ENCODE measurements at places on chromosomes 6 and 20.

- no peak for DNase-seq
Observed at GRCh38 chr20:58243653-58244410, 15.4 kb upstream of the ANKRD60 start.

DNA sequence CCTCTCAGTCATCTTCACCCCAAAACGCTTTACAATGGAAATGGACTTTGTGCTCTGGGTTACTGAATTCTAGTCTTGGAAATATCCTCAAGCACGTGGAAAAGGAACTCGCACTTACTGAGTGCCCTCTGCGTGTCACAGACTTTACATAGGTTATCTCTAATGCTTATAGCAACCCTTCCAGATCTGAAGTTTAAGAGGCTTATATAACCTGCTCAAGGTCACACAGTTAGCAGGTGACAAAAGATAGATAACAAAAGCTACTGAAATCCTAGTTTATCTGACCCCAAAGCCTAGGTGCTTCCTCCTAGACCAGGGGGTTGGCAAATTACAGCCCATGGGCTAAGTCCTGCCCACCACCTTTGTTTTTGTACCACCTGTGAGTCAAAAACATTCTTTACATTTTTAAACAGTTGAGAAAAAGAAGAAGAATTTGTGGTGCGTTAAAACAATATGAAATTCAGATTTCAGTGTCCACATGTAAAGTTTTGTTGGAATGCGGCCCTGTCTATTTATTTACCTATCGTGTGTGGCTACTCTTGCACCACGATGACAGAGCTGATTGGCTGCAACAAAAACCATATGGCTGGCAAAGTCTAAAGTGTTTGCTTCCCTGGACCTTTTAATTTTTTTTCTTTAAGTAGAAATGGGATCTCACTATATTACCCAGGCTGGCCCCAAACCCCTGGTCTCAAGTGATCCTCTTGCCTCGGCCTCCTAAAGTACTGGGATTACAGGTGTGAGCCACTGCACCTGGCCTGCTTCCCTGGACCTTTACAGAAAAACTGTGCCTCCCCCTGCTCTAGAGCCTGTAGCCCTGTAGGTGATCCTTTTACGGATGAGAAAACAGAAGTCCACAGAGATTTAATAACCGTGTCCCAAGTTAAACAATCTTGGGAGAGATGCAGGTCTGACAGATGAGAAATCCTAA is 110.2 kb upstream of the RREB1 start:
- no peak for DNase-seq

DNA sequence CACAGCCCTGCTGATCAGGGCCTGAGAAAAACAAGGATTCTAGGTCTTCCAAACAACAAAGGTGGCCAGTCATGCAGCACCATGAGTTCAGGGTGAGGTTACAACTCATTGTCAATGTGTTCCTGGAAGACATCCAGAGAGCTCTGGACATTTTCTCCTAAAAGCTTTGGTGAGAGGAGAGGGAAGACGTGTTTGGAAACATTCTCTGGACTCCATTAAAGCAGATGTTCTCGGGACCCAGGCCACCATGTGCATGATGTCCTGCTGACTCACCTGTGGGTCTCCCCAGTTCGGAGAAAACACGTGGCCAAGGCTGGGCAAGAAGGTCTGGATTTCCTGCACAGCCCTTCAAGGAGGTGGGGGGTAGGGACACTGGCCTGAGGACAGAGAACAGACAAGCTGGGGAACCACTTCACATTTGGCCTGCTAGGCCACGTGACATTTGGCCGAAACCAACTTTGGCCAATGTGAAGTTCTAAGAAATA is 61.6 kb downstream of the KCNB1 start:
- no peak for DNase-seq

DNA sequence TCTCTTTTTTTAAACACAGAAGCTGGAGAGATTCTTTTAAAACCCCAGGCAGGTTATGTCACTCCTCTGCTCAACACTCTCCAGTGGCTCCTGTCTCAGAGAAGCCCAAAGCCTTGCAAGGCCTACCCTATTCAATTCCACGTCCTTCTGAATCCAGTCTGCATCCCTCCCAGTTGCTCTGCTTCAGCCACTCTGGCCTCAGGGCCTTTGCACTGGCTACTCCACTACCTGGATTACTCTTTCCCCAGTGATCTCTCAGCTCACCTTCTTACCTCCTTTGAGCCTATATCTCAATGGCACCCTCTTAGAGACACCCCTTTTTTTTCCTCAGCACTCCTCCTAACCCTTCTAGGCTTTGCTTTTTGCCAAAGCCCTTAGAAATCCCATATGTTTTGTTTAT is 185.8 kb downstream of the CLIC5 start:
- no peak for DNase-seq

DNA sequence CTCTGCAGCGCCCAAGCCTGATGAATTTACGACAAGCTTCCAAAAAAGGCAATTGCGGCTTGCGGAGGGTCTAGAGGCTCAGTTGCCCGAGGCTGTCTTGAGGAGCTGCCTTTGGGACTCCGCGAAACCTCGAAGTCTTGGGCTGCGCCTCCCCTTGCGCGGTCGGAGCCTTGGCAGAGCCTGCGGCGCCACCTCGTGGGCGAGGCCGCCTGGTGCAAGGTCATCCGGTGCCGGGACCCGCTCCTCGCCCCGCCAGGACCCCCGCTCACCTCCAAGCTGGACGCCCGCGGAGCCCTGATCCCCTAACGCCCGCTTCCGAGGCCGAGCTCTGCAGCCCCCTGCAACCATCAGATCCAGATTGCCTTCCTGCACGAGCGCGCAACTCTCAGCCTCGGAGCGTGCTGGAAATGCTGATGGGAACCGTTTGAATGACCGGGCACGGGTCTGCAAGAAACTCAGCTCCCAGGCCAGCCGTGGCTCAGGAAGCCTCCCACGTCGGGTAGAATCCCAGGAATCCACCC is 14.9 kb upstream of the FAM210B start:
- peak; percentile 73 for DNase-seq

DNA sequence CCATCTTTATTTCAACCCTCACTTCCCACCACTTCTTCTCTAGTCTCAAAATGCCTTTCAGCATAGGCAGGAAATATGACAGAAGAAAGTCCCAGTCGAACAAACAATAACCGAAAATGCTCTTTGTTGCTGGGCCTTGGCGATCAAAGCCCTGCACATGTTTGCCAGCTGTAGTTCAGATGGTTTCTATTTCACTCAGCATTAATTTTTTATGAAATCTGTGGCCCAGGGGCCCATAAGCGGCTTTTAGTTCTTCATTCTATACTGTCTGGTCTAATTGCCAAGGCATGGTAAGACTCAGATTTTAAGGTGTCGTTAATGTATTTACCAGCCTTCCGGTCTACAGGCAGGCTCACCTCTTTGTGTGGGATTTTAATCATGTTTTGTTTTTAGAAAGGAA is 10.9 kb upstream of the F13A1 start:
- DNase-seq: no peak

DNA sequence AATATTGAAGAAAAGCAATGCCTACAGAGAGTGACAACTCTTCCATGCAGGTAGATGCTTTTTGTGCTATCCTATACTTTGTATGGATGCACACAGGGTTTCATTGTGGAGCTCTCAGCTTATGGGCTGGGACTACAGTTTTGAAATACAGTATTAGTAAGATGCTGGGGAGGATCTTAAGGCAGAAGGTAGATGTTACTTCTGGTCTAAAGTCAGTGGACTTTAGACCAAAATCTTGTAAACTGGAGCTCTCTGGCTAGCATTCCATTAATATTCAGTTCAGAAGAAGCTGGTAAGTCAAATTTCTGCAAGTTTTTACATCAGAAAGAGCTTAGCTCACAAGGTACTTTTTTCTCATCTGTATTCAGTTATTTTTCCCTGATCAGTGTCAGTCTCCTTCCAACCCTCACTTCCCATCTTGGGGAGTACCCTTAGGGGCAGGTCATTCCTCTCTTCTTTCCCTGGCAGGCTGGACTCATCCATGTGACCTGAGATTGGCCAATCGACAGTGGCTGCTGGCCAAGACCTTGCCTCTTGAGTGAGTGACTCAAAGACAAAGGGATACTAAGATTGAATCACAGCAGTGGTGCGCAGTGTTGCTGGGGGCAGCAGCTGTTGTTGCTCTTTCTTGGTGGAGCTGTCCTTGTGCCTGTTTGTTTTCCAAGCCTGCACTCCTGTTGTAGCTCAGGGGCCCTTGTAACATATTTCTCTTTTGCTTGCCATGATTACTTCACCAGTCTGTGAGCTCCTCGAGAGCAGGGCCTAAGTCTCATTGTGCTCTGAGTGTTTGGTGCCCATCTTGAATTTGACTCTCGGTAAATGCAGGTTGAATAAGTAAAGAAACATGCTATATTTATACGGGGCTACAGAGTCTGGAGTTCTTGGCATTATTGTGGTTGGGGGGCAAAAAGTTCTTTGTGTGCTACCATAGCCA is 2.8 kb upstream of the PHF20 start:
- no peak for DNase-seq

DNA sequence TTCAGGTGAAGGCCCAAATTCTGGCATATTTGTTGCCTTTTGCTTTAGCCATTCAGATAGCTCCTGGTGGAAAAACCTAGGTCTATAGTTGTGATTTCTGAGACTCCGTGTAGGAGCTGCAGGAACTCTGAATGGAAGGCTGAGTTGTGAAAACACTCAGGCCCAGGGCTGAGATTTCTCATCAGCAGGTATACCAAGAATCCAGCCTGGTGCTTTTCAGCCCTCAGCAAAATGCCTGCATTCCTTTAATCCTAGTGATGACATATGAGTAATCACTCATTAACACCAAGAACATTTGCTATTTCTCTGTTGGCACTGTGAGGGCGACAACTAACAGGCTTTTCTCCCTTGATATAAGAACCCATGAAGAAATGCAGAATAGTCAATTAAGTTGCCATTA is 546.1 kb upstream of the MAN1A1 start:
- DNase-seq: no peak

DNA sequence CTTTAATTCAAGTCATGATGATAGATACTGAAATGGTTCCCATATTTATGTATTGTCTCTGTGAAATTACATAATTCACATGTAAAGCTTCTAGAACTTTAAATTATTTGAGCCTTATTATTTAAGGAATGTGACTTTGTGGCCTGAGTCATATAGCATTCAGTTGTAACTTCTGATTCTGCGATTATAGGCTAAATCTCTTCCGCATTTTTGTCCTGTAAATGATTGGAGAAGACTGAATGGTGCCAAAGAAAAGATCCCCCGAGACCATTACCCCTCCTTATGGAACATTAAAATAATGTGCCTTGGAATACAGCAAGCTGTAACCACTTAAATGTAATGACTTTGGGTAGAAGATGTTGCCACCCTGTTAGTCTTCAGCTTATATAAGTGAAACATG is 63.3 kb upstream of the MAP7 start:
- DNase-seq: no peak

- DNase-seq: no peak
Observed at GRCh38 chr6:104809116-104809515, 50.6 kb downstream of the HACE1 start.

DNA sequence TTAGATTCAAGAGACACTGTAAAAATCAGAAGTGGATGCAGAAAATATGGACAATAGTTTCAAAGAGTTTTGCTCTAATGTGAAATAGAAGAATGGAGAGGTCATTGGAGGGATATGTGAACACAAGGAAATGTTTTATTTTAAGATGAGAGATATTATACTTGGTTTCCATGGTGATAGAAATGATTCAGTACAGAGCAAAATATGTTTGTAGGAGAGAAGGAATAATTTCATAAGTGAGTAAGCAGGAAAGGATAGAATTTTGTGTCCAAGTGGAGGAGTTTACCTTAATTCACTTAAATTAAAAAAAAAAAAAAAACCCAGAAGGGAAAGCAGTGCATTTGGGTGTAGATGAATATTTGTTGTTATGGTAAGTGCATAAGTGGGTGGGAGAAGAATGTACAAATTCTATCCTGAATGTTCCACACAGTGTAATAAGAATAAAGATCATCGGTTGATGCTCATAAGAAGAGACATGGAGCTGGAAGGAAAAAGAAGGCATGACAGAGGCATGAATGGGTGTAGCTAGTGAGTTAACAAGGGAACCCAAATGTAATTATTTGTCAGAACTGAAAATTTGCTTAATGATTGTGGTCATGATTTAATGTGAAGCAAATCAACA is 688.9 kb upstream of the GJE1 start:
- no peak for DNase-seq
